Stimulated activated CD8-positive, alpha-beta memory T cell treated with anti-CD3 and anti-CD28 coated beads, Interleukin-15, amount 100 ng/mL, for 1 hour (primary cell): ENCODE measurements at places on chromosomes 3 and 15.

GRCh38 chr3:149479621-149480325, 5.3 kb downstream of the TM4SF4 start:
- no peak for DNase-seq

DNA sequence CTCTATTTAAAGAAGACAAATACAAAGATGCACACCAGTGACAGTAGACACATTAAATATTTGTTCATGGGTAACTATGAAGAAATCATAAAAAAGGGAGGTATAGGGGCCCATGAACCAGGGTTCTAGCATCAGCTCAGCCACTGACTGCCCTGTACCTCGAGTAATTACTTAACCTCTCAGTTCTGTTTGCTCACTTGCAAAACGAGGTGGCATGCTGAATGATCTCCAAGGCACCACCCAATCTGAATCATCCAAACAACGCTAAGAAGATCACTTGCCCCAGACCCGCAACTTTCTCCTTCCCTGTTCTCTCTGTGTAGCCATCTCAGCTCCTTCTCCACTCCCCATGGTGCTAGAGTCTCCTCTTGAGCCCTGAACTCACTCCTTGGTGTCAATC, 374.7 kb downstream of the VPS13C start:
- no peak for DNase-seq

- no peak for DNase-seq
These were observed 21.9 kb downstream of the C3orf62 start for GRCh38 chr3:49255112-49255511.

GRCh38 chr15:83289160-83289559, 4.7 kb upstream of the BNC1 start:
- no peak for DNase-seq

GRCh38 chr3:22319446-22319845, 568.4 kb upstream of the ZNF385D start:
- no peak for DNase-seq

GRCh38 chr15:51706291-51706690, 25.0 kb downstream of the SCG3 start:
- DNase-seq = no peak

- DNase-seq = no peak
These were observed 67.0 kb downstream of the DAPK2 start for GRCh38 chr15:63979262-63979793.

DNA sequence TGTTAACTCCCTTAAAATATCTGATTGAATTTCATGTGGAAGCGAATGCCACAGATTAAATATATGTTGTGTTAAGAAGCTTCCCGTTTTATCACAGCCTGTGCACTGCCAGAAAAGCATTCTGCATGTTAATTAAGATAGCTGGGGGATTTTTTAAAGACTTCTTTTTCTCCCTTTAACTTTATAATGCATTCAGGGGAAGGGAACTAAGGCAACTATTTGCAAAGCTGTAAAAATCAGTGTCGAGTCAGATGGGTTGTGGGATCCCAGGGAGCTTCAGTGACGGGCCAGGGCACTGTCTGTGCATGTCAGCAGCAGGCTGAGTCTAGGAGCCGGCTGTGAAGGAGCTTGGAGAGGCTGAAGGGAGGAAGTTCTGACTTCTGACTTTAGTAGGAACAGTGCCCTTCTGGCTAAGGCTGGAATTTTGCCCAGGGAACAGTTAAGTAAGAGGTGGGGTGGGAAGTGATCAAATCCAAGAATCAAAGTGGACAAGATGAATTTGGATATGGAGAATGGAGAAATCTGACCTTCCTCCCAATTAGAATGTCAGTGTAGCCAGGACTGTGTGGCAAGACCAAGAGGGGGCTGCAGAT, 77.7 kb downstream of the ABHD5 start:
- DNase-seq = no peak

DNA sequence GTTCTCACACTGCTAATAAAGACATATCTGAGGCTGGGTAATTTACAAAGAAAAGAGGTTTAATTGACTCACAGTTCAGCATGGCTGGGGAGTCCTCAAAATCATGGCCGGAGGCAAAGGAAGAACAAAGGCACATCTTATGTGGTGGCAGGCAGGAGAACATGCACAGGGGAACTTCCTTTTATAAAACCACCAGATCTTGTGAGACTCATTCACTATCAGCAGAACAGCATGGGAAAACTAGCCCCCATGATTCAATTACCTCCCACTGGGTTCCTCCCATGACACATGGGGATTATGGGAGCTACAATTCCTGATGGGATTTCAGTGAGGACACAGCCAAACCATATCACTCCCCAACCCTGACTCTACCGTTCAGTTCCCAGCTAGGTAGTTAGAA, 59.7 kb upstream of the MINAR1 start:
- DNase-seq = no peak

DNA sequence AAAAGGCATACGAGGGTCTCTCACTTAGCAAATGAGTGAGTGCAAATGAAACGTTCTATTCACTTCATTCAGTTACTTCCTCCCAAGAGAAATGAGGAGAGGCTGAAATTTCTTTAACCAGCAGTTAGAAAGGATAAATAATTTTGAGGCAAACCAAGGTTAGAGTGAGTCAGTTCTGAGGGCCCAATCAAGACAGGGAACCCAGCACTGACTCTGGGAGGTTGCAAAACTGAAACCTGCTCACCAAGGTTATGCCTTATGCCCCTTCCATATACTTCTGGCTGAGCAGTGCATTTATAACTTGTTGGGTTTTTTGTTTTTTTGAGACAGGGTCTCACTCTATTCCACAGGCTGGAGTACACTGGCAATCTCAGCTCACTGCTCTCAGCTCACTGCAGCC, 4.5 kb upstream of the RPSA start:
- no peak for DNase-seq

DNA sequence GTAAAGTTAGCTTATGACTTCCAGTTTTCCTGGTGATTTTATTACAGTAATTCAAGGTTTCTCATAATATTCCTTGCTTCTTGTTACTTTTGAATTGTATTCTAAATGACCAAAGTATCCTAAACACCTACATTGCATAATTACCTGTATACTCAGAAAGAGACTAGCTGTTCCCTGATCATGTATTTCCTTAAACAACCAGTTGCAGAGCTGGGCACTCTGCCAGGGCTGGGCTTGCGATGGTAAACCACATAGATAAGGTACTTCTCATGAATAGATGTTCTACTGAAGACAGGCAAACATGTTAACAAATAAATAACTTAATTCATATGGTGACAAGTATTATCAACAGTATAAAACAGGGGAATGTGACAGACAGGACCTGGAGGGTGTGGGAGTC, 142.3 kb upstream of the WNT5A start:
- DNase-seq = no peak

DNA sequence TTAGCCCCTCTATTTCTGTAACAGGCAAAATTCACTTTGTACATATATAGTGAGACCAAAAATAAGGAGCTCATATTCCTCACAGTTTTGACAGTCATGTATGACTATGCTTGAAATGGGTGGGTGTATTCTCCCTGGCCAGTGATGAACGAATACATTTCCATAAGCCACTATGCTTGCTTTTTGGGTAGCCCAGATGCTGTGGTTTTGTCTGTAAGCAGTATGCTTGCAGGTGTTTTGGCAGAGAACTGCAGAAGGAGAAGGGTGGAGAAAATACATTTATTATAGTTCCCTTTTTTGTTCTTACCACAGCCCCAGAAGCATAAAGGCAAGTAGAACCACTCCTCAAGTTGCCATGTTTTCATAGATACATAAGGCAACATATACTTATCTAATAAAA, 131.2 kb downstream of the RBMS3 start:
- DNase-seq = no peak

- DNase-seq = no peak
These were observed 95.6 kb downstream of the ECT2 start for GRCh38 chr3:172846103-172846561.

DNA sequence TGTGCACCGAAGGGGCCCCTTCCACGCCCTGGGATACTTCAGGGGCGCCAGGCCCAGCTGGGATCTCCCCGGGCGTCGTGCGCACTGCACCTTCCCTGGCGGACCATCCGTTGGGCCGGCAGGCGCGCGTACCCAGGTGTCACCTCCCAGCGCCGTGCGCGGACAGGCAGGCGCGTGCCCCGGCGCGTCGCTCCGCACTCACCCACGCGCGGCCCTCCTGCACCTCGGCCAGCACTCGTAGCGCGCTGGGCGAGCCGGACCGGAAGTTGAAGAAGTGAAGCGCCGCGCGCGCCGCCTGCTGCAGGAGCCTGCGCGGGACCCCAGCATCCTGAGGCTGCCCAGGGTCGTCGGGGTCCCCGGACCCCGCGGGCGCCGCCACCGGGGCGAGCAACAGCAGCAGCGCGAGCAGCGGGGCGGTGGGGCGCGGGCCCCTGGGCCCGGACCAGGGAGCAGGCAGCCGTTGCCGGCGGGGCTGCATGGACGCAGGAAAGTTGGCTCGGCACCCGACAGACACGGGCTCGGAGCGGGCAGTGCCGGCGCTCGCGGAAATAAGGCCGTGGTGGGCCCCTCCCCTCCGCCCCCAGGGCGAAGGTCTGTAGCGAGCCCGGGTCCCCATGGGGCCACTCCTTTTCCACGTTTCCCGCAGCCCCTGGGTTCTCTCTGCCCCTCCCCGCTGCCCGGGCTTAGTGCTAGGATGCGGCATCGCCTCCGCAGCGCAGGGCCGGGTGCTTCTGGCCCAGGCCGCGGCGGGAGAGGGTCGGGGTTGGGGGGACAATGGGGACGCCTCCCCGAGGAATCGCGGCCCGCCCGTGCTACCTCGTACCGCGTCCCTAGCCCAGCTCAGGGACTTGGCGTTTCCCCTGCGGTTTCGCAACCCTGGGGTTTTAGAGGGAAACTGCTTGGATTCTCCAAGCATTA, at the start of gene RARRES1:
RARRES1 (minus strand) TSS at position 520 of the 918 bp plus-strand sequence; CDS start at position 478, 42 bp downstream.
- DNase-seq = no peak

- DNase-seq = no peak
These were observed 146.8 kb downstream of the TPRA1 start for GRCh38 chr3:127443581-127444375.

GRCh38 chr3:30495172-30496065, 111.0 kb upstream of the TGFBR2 start:
- DNase-seq = no peak

DNA sequence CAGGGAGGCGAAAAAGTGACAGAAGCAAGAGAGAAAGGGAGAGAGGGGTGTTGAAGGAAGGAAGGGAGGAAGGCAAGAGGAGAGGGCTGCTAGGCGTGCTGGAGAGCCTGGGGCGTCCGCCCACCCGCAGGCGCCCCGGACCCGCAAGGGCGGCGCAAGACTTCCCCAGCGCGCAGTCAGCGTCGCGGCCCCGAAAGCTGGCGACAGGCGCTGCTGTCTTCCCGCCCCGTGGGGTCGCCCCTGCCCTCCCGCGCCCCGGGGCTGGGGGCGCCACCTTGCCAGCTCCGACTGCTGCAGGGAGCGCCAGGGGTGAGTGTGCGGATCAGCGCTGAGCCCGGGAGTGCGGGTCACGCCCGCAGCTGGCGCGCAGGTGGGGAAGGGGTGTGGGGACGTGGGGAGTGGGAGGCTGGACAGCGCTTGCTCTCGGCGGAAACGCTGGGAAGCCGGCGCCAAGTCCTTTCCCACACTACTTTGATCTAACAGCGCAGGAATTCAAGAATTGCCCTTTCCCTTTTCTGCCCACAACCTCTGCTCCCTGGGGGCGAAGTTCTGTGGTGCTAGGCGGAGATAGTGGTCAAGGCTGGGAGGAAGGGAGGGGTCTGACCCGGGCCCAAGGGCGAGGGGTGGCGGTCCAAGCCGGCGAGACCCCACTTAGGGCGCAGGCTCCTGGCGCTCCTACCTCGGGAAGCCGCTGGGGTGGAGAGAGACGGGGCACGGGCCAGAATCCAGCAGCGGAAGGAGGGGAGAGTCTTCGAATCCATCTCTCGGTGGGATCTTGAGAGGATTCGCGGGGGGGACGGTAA, 266.1 kb downstream of the CGGBP1 start:
- DNase-seq = no peak

DNA sequence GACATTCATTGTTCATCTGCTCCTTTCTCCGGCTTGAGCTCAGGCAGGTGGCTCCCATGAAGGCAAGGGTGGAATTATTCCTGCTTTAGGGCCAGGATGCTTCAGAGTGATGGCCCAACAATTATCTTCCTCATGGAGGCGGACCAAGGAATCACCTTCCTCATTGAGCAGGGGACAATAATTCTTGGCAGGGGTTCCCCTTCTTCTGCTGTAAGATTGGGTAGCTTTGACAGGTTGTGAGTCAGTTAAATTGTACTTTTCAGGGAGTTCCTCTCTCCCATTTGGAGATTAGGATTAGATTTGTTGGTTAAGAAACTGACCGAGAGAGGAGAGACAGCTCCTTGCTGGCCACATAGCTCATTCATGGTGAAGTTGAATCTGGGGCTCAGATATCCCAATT, 31.4 kb upstream of the CD47 start:
- no peak for DNase-seq

GRCh38 chr3:76016769-76017439, 231.6 kb upstream of the ZNF717 start:
- DNase-seq = no peak

DNA sequence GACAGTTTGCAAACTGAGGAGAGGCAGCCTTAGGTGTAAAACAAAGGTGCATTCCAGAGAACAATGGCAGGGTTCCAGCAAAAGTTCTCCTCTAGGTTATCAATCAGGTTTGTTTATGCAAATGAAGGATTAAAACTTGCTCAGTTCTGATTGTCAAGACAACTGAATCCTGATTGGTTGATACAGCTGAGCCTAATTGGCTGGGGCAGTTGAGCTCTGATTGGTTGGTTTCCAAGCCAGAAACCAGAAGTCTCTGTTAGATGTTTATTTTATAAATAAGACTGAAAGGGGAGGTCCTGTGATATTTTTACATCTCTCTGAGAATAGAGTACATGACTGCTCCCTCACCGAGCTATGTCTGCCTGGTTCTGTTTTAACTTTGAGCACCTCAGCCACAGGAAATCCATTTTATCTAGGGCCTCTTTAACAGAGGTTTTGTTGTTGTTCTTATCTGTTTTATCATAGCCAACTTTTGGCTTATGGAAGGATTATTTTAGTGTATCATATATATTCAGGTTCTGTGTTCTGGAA, 37.8 kb downstream of the PPM1L start:
- DNase-seq = no peak

DNA sequence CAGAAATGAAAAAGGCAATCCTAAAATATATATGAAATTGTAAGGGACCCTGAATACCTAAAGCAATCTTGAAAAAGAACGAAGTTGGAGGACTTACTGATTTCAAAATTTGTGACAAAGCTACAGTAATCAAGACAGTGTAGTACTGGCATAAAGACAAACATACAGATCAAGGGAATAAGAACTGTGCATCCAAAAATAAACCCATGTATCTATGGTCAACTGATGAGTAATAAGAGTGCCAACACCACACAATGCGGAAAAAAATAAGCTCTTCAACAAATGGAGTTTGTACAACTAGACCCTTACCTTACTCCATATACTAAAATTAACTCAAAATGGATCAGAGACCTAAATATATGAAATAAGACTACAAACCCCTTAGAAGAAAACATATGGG, 29.6 kb downstream of the GSK3B start:
- no peak for DNase-seq
